ENCODE measurements at places on chromosomes 2 and 18.

GRCh38 chr2:39657287-39657937, 8.3 kb upstream of the TMEM178A start:
- no peak for DNase-seq

- no peak for DNase-seq
These were observed 250.5 kb upstream of the SKOR2 start for GRCh38 chr18:47501946-47502345.

- no peak for DNase-seq
These were observed 82.2 kb upstream of the ITGA4 start for GRCh38 chr2:181374781-181375675.

DNA sequence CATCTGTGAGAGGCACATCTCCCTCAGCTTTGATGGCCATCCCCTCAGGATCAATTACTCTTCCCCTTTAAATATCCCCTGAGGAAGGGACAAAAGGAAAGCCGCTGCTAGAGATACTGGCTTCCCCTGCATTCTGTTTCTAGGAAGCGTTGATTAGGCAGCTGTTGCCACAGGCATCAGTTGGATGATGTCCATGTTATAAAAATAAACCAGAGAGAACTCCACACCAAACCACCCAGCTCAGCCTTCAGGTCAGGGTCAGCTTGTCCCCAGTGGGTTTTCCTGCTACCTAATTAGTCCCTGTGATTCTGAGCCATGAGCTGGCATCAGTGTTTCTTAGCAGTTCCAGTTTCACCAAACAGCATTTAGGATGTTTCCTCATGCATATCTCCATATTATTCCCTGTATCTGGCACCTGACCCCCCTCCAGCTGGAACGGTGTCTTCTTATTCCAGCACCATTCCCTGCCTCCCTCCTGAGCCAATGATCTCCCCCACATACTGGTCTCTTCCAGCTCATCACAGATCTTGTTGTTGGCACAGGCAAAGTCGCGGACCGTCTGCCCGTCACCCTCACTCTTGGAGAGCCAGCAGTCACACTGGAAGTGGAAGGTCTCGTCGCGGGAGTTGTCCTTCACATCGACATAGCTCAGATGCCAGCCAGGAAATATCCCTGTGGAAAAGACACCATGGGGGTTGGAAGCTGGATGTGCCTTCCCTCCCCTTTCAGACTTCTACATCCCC, 168.4 kb downstream of the LOXHD1 start:
- DNase-seq, result no peak

DNA sequence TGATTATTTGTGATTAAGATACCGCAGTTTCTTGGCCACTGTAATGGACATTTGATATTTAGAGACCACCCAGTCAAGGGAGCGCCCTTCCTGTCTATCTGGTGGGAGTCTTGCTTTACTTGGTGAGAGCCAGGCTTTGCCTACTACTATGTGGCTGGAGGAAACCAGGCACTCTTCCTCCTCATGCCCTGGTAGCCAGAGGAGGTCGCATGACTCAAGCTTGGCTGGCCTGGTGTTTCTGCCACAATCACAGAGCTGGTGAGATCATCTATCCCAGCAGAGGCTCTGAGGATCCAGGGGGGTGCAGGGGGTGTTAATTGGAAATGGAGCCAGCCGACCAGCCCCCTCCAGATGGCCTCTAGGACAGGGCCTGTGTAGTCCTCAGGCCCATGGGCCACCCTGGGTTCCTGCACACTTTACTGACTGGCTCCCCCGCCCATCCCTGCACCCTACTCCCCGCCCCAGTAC, 46.8 kb upstream of the BIN1 start:
- no peak for DNase-seq
